ENCODE measurements at places on chromosomes 7 and 10. TPM values are rescaled to one million over a fixed set of nuclear protein-coding genes. Genes with fewer than 3 reads are reported as not detected.
A peak's percentile ranks its signal among the peaks of the same experiment; 100 is the strongest.

Gene CYP2C19
- total RNA-seq, result not detected

Gene GCC1
- 17.5 TPM for total RNA-seq

Gene NUDT13
- total RNA-seq, result 2.1 TPM

Gene CALD1
- total RNA-seq, result 1,120 TPM

Gene VWDE
- not detected for total RNA-seq

Gene CPA4
- total RNA-seq, result 22.4 TPM

DNA sequence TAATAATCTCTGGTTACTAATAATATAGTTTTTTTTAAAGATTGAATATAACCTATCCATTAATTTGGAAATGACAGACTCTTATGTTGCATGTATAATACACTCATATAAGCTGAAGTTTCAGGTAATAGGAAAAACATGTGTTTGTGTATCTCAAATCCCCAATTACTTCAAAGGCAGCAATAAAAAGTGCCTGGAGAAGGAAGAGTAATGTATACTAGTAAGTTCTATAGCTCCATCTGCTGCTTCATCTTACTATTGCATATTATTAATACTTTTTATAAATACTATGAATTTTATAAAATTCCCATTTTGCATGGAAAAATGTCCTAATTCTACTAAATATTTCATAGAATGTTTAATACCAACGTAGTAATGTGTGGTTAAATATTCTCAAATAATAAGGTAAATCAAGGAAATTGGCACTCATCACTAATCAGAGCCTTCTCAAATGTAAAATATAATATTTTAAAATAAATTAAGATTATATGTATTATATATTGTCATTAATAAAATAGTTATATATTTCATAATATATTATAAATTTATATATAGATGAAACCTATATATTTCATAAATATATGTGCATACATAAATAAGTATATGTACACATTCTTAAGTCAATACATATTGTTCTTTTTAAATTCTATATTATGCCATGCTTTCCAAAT lies 311.9 kb downstream of the HGF start:
- no peak overlapping the region for H3K27ac ChIP-seq
- no peak overlapping the region for H3K4me3 ChIP-seq
- DNase-seq, result peak; percentile 28
- no peaks in the 10 kb centered on the region for H3K36me3 ChIP-seq

DNA sequence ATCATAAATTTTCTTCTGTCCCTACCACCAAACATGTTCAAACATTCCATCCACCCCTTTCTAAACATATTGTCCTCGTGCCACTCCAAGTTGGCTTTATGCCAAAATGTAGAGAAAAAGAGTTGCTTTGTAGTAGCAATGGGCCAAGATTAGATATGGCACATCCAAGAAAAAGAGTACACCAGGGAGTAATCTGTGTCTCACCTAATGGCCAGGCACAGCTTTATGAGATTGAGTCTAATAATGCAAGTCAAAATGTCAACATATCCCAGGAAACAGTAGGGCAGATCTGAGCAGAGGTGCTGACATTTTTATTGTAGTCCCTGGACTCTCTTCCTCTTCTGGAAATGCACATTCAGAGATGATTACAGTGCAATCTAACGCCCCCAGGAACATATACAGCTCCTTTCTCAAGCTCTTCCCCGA lies 5.7 kb upstream of the OR6V1 start:
- H3K27ac ChIP-seq, result no peak overlapping the region
- no peak for DNase-seq
- no peaks in the 10 kb centered on the region for H3K36me3 ChIP-seq
- no peaks in the 10 kb centered on the region for H3K4me1 ChIP-seq
- no peaks in the 10 kb centered on the region for H3K27me3 ChIP-seq

GRCh38 chr10:91164520-91165065 lies 55.9 kb upstream of the PCGF5 start:
- no peaks in the 10 kb centered on the region for H3K36me3 ChIP-seq
- no peaks in the 10 kb centered on the region for H3K27me3 ChIP-seq
- DNase-seq, result no peak
- peaks cover 26% of the 10 kb centered on the region for H3K4me1 ChIP-seq
- peak overlapping the region; percentile 96 for H3K27ac ChIP-seq

- H3K36me3 ChIP-seq, result no peaks in the 10 kb centered on the region
- no peak for DNase-seq
- no peak overlapping the region for H3K27ac ChIP-seq
- peaks cover 53% of the 10 kb centered on the region for H3K4me1 ChIP-seq
- H3K4me3 ChIP-seq, result no peak overlapping the region
These were observed 8.4 kb upstream of the LGI1 start for GRCh38 chr10:93749218-93749799.

GRCh38 chr10:83078645-83079044 lies 1060.7 kb upstream of the GHITM start:
- H3K4me1 ChIP-seq, result no peaks in the 10 kb centered on the region
- no peak overlapping the region for H3K27ac ChIP-seq
- H3K27me3 ChIP-seq, result peaks cover 3% of the 10 kb centered on the region
- DNase-seq, result no peak

DNA sequence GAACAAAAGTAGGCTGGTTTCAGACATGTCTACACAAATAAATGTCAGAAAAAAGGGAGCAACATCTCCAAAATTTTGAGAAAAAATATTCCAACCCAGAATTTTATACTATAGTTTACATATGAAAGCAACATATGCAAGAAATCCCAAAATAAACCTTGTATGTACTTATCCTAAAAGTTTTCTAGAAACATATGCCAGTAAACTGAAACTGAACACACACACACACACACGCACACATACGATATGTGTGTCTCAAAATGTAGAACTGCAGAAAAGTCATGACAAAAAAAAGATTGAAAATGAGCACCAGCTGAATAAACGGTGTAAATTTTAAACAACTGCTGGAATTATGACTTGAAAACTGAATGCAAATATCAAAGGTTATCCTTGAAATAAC lies 81.0 kb downstream of the VPS41 start:
- peaks cover 5% of the 10 kb centered on the region for H3K36me3 ChIP-seq
- H3K4me3 ChIP-seq, result no peak overlapping the region
- no peak for DNase-seq
- H3K4me1 ChIP-seq, result peaks cover 16% of the 10 kb centered on the region

DNA sequence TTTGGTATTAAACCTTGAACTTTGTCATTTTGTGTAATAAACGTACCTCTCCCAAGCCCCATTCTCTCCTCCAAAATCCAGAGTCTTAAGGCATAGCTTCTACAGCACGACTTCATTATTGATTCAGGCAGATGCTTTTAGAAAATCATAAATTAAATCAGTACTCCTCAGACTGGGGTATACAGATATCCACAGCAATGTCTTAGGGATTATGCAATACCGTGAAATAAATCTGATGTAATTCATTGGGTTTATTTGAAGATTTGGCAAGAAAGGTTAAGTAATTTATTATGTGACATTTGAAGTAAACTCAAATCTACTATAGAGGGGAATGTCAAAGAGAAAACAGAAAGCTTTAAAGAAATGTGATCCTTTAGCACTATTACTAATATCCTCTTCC lies 246.1 kb upstream of the PLXDC2 start:
- no peak overlapping the region for H3K27ac ChIP-seq
- H3K4me1 ChIP-seq, result no peaks in the 10 kb centered on the region
- no peaks in the 10 kb centered on the region for H3K36me3 ChIP-seq
- H3K27me3 ChIP-seq, result no peaks in the 10 kb centered on the region

- H3K27ac ChIP-seq, result no peak overlapping the region
- no peaks in the 10 kb centered on the region for H3K36me3 ChIP-seq
- peaks cover 8% of the 10 kb centered on the region for H3K4me1 ChIP-seq
- H3K27me3 ChIP-seq, result no peaks in the 10 kb centered on the region
These were observed 14.6 kb upstream of the ST7 start for GRCh38 chr7:116938678-116939077.

GRCh38 chr10:97435211-97435610 lies 9.2 kb downstream of the PGAM1 start:
- peaks cover 6% of the 10 kb centered on the region for H3K4me1 ChIP-seq
- no peak overlapping the region for H3K4me3 ChIP-seq
- peaks cover 18% of the 10 kb centered on the region for H3K36me3 ChIP-seq
- no peak for DNase-seq
- no peaks in the 10 kb centered on the region for H3K27me3 ChIP-seq

GRCh38 chr7:24939416-24939815 lies 40.6 kb downstream of the OSBPL3 start:
- no peak overlapping the region for H3K27ac ChIP-seq
- H3K4me3 ChIP-seq, result no peak overlapping the region
- H3K27me3 ChIP-seq, result no peaks in the 10 kb centered on the region
- H3K4me1 ChIP-seq, result peaks cover 92% of the 10 kb centered on the region
- H3K36me3 ChIP-seq, result peaks cover 31% of the 10 kb centered on the region
- no peak for DNase-seq

DNA sequence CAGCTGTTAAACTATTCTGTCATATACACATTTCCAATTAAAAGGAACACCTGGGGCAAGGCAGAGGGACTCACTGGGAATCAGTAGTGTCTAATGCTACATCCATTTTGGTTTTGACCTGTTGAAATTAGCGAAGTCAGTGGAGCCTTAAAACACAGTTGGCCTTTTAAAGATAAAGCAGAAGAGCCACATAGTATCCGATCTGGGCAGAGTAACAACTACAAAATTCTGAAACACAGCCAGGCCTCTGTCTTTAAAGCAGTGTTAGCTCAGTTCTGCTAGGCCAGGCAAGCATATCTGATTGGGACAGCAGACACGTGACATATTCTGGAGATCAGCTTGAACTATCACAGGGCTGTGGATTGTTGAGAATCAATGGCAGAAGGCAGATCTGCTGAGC lies 117.5 kb upstream of the WNT16 start:
- peaks cover 21% of the 10 kb centered on the region for H3K4me1 ChIP-seq
- peaks cover 4% of the 10 kb centered on the region for H3K36me3 ChIP-seq
- H3K27ac ChIP-seq, result no peak overlapping the region
